Stimulated activated naive CD4-positive, alpha-beta T cell (primary cell): ENCODE measurements at places on chromosomes 6 and 20.
A peak's percentile ranks its signal among the peaks of the same experiment; 100 is the strongest.

DNA sequence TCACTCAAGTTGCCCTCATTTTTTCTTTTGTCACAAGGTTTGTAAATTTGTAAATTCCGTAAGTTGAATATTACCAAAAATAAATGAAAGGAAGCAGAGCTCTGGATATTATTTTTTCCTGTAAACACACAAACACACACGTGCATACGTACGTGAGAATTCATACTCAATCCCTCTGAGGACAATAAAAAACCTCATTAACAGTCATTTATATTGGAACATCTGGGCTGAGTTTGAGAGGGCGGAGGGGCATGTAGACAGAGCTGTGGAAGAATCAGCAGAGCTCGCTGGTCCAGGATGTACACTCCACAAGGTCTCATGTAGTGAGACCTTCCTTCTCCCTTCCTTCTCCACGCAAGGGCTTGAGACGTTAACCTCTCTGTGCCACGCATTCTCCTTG is 24.2 kb upstream of the DOK5 start:
- no peak for DNase-seq

GRCh38 chr6:92582211-92582610 is 837.1 kb downstream of the EPHA7 start:
- DNase-seq: no peak

DNA sequence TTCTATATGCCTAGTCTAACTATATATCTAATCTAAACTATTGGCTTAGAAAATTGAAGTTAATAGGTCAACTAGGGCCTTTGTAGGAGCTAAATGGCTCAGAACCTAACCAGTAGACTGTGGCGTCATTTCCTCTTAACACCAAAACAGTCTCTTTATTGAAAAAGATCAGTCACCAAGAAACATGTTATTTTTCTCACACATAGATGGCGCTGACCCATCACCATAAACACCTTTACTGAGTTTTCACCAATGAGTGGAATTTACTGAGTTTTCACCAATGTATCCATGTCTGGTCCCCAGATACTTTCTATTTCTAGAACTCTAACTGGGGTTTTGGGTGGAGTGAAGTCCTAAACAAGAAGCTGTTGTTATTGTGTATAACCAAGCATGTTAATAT is 636.0 kb downstream of the BCKDHB start:
- no peak for DNase-seq

- DNase-seq: no peak
Measured at GRCh38 chr20:32497589-32498224, 87.4 kb downstream of the NOL4L start.

DNA sequence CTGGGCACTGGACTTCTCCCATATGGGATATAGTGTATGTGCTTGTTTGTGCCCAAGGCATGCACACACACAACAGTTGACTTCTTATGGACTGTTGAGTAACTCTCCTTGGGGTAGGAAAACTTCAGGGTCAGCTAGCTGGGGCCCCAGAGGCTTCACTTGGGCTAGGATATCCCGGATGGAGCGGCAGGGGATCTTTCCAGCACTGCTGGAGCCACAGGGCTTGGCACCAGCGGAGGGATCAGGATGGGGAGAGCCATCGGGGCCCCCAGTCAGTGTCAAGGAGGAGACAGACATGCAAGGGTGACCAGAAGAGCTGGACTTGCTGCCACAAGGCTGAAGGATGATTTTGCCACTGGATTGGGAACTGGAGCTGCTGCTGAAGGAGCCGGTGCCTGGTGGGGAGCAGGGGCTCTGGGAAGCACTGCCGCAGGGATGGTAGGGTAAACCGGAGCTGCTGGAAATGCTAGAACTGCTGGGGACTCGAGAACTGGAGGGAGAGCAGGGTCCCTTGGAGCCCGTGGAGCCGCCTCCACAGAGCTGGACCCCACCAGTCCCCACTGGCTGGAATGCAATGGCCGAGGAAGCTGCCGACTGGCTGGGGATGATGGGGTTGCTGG is 1.5 kb downstream of the PSORS1C1 start:
- DNase-seq: no peak

- no peak for DNase-seq
Measured at GRCh38 chr6:159677506-159678165, 15.4 kb downstream of the SOD2 start.

GRCh38 chr6:131807644-131808459 is at the start of gene ENPP1:
Gene ENPP1, plus strand, starts transcription at chr6:131808020. Its CDS starts 16 bp downstream, at chr6:131808036.
- no peak for DNase-seq

DNA sequence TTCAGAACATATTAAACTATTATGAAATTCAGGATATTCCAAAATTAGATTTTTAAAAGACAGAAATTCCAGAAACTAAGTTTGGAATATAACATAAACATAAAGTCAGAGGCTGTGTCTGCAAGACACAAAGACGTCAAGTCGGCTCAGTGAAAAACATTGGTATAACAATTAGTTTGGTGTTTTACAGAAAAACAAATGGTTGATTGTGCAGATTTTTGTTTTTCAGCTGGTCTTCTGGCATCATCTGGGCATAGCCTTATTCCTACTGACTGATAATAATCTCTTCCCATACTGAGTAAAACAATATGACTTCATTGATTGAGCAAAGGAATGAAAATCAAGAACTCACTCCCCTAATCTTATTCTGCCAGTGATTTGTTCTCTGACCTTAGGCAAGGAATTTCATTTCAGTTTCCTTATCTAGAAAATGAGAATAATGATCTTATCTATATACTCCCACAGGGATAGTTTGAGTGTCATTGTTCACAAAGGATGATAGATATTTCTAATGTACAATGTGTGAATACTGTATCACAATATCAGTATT is 84.3 kb downstream of the FRK start:
- no peak for DNase-seq

- no peak for DNase-seq
Measured at GRCh38 chr6:168313431-168314011, 6.1 kb downstream of the DACT2 start.

DNA sequence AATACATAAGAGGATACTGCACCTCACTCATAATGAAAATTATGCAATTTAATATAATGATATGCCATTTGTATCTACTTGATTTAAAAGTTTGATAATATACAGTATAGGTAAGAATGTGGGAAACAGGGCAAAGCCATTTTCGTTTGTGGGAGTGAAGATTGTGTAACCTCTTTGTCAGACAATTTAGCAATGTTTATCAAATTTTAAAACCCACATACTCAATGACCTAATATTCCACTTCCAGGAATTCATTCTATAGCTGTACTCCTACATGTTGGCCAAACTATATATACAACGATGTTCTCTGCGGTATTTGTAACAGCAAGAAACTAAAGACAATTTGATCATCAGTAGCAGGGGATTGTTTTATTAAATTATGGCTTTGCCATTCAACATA is 17.8 kb upstream of the FKBP5 start:
- no peak for DNase-seq

GRCh38 chr6:37653933-37654565 is 43.6 kb downstream of the MDGA1 start:
- DNase-seq: peak; percentile 8

- DNase-seq: no peak
Measured at GRCh38 chr6:125533710-125534397, 215.6 kb upstream of the HEY2 start.

DNA sequence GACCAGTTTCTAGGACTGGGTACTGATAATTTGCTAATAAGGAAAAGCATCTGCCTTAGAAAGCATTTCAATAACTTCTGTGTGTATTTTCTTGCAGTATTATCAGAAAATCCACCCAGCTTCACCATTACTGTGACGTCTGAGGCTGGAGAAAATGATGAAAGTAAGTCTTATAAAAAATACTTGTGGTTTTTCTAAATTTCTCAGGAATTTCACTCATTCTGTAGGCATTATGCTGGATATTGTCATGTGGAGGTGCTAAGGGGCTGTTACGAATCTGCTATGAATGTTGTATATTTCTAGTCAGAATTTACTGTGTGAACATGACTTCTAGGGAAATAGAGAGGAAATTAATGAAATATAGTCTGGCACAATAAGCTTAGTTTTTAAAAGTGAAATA is 8.9 kb downstream of the RWDD1 start:
- DNase-seq: no peak

DNA sequence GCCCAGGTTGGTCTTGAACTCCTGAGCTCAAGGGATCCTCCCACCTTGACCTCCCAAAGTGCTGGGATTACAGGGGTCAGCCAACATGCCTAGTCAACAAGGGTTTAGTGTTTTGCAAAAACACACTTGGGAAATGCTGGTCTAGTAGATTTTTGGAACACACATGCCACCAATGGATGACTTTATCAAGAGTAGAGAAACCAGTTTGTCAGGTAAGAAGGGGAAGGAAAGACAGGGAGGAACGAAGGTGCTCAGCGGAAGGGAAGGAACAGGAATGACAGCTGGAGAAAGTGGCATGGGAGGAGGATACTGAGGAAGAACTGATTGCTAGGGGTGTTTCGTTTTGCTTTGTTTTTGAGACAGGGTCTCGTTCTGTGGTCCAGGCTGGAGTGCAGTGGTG is 15.6 kb upstream of the SEC63 start:
- DNase-seq: no peak

- peak; percentile 74 for DNase-seq
Measured at GRCh38 chr6:12010635-12011275, 1.4 kb upstream of the HIVEP1 start.

- DNase-seq: no peak
Measured at GRCh38 chr6:134667111-134667510, 282.8 kb downstream of the ALDH8A1 start.

GRCh38 chr6:119240257-119241110 is 109.1 kb downstream of the MAN1A1 start:
- no peak for DNase-seq

DNA sequence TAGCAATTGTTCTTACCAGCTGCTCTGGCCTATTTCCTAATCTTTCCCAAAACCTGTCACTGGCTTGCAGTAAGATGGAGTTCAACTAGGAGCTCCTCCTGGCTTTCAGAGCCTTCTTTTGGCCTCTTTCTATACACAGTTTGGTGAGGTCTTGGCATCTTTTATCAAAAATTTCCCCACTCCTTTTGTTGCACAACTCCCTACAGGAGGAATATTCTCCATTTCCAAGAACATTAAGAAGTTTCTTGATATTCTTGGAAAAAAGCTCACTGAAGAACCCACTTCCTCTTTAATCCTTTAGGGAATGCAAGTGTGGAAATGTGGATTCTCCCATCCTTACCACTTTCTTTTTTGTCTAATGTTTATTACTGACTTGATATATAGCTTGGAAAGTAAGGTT is 171.3 kb upstream of the KCNK16 start:
- DNase-seq: no peak

GRCh38 chr20:62321521-62321948 is 18.7 kb downstream of the ADRM1 start:
- no peak for DNase-seq

GRCh38 chr6:79628466-79629288 is 2.5 kb upstream of the SH3BGRL2 start:
- no peak for DNase-seq

GRCh38 chr6:90167514-90168379 is 128.9 kb downstream of the BACH2 start:
- no peak for DNase-seq

- no peak for DNase-seq
Measured at GRCh38 chr6:168088161-168089053, 9.4 kb upstream of the FRMD1 start.

DNA sequence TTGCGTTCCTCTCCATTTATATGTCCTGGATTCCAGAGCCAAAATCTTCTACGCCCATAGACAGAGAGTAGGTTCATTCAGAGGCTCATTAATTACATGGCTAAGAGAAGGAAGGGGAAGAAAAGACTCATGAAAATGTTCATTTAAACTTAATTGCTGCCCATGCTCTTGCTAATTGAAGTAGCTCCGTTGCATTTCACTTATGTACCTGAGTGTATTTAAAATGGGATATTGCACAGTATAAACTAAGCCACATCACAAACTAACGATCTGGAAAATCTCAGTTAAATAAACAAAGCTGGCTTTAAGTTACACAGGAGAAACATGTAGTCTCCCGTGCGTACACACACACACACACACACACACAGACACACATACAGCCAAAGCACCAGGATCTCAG is 269.2 kb downstream of the CDC5L start:
- no peak for DNase-seq

DNA sequence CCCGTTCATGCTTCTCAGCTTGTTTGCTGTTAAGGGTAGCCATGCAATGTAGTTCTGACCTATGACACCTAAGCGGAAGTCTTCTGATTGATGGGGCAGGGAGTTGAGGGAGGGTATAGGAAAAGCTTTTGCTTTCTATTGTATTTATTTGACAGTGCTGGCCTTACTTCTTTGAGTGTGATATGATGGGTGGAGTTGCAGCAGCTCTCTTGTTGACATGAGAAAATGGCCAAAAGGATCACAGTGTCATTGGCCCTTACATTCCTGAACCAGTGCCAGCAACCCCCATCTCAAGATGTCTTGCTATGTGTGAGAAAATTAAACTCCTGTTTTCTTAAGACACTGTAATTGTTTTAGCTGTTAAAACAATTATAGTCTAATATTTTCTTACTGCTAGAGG is 117.5 kb downstream of the SAMD5 start:
- no peak for DNase-seq

GRCh38 chr6:47922391-47922790 is 140.6 kb downstream of the OPN5 start:
- no peak for DNase-seq

DNA sequence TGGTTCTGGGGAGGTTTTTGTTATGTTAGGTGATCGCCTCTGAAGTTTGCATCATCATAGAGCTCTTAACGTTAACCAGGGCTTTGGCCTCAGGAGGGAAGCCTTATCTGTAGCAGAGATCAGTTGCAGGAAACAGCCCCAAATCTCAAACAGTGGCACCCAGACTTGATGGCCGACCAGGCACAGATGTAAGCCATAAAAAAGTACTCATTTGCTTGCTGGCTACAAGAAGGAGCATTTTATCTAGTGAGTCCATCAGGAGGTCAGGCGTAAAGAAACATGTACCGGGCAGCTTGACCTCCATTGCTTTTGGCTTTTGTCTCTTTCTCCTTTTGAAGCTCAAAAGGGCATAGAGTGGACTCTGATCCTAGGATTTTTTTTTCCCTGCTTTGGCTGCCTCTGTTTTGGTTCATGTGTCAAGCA is 122.3 kb downstream of the CCDC170 start:
- DNase-seq: no peak

DNA sequence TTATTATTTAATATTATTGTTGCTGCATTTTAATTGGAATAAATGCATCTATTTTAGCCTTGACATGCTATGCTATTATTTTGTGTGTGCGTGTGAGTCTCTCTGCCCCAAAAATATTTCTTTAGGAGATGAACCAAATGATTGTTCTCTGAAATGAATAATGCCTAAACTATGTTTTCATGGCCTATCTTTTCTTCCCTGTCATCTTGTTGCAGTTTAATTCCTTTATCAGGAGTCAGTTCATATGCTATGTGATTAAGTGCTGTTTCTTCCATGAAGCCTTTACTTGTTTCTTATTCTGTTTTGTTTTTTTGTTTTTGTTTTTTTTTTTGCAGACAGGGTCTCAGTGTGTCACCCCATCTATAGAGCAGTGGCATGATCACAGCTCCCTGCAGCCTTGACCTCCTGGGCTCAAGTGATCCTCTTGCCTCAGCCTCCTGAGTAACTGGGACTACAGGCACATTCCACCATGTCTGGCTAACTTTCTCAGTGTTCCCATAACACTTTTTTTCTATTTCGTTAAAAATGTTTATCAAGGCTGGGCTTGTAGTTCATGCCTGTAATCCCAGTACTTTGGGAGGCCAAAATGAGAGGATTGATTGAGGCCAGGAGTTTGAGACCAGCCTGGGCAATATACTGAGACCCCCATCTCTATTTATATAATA is 25.7 kb downstream of the TPX2 start:
- DNase-seq: no peak

- DNase-seq: no peak
Measured at GRCh38 chr6:80456724-80457438, 350.4 kb downstream of the BCKDHB start.

GRCh38 chr20:44800391-44801046 is 9.8 kb downstream of the RIMS4 start:
- DNase-seq: no peak
